Stimulated activated CD4-positive, alpha-beta T cell treated with anti-CD3 and anti-CD28 coated beads, Interleukin-12 subunit alpha, Interleukin-12 subunit beta, amount 100 ng/mL, for 48 hours (primary cell): ENCODE measurements at places on chromosomes 5 and 9.

- no peak for DNase-seq
Observed at GRCh38 chr5:135667673-135668072, 88.9 kb upstream of the CXCL14 start.

DNA sequence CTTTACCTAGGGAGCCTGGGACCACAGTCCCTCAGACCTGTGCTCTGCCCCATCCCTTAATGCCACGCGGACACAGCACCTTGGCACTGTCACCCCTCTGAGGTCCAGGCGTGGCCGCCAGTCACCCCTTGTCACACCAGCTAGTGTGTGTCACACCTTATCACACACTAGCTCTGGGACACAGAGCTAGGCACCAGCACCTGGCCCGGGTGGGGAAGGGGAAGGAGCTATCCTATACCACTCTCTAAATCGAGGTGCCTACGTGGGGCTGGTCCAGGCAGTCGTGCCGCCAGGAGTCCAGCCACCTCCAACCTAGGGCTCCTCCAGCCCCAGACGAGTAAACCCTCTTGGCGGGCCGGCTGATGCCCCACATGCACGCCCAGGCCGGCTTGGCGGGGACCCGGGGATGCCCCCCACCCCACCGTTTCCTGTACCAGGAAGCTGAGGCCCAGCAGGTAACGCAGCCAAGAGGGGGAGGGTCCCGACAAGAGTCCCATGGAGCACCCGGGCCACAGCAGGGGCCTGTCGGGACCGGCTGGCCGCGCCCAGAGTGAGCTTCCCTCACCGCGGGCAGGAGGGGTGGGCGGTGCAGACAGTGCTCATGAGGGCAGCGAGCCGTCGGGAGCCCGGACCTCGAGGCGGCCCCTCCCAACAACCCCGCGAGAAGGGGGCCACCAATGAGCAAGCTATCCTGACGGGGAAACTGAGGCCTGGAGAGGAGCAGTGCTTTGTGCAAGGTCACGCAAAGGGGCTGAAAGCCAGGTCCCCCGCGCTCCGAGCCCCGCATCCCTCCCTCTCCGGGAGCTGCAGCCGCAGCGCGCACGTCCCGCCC lies 550 bp downstream of the CORO2A start:
- DNase-seq = no peak

DNA sequence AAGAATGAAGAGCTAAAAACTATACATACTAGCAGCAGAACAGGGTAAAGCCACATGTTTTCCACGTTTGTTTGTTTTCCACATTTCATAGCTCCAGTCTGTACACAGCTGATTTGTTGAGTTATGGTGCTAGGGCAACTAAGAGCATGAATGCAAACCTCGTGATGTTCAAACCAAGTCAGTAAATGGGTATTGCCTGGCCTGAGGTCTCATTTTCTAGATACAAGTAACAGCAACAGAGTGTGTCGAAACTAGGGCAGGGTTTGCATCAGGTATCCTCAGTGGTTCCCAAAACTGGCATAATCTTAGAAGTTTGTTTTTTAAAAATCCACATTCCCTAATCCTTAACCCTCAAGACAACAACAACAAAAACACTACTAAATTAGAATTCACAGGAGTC lies 89.3 kb downstream of the CEMIP2 start:
- no peak for DNase-seq

- DNase-seq = no peak
Observed at GRCh38 chr5:163385271-163385670, 52.1 kb upstream of the CCNG1 start.

DNA sequence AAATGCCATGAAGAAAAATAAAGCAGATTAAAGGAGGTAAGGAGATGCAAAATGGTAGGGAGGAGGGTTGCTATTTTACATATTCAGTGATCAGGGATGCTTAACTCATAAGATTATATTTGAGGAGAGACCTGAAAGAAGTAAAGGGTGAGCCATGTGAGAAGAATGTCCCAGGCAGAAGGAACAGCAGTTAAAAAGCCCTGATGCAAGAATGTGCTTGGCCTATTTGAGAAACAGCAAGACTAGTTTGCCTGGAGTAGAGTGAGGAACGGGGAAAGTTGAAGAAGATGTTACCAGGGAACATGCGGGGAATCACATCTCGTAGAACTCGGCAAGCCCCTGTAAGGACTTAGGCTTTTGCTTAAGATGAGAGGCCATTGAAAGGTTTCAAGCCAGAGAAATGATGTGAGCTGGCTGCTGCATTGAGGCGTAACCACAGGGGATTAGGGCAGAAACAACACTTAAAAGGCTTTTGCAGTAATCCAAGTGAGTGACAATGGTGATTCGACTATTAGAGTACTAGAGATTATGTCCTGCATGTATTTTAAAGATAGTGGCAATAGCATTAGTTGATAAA lies 198.7 kb downstream of the VPS13A start:
- DNase-seq = no peak

- DNase-seq = no peak
Observed at GRCh38 chr5:131250751-131251475, 12.9 kb upstream of the CDC42SE2 start.

GRCh38 chr9:120920806-120921178 lies 5.8 kb downstream of the TRAF1 start:
- DNase-seq = no peak

GRCh38 chr9:130336885-130337284 lies 71.3 kb downstream of the HMCN2 start:
- no peak for DNase-seq

DNA sequence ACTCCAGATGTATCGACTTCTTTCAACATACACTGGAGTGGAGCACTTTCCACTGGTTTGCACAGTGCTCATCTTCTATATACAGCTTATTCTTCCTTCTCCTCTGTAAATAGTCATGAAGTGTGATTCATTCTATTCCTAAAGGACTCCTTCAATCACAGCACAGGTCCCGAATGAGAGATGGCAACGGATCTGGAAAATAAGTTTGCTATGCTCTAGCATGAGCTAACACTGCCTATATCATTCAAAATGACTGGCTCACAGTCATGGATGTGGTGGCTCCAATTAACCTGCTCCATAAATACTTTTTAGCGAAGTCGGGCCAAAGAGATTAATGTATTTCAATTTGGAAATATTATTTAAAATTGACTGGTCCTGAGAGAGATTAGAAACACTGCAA lies 272.1 kb upstream of the CDH6 start:
- no peak for DNase-seq

GRCh38 chr5:176413255-176413565 lies 3.1 kb downstream of the CLTB start:
- no peak for DNase-seq

- DNase-seq = no peak
Observed at GRCh38 chr5:60794691-60795090, 49.4 kb downstream of the ELOVL7 start.

DNA sequence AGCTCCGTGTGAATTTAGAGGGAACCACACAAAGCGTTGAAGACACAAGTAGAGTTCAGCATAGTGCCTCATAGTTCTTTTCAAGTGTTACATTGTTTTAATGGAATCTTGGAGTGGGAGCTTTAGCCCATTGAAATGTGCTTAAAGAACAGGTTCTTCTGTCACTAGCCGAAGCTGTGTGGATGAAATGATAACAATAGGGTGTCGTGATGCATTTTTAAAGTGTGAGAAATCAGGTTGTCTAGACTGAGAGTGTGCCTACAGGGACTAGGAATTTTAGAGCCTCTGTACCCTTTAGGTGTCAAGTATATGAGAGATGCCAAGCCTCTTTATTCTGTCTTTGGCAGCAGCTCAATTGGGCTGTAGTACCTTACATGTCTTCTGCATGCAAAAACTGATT lies 83.0 kb downstream of the NDUFS4 start:
- DNase-seq = no peak

- no peak for DNase-seq
Observed at GRCh38 chr5:73278693-73279092, 105.7 kb downstream of the TMEM174 start.

DNA sequence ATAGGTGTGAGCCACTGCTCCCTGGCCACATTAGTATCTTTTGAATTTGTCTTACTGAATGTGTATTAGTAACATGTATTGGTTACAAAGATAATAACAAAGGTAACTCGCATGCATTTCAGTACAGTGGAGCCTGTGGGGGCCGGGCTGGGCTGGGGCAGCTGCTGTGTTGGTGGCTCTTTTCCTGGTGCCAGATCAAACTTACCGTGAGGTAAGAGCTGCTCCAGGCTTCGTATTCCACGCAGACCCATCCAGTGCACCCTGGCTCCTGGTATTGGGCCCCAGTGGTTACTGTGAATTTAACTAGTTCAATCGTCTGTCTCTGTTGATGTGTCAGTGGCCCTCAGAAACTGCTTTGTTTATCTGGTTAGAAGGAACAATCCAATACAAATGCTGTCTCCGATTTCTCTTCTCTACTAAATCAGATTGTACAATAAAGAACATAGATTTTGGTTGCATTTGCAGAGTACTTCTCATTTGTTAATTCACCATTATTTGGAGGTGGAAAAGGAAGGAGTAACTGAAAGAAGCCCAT lies 15.6 kb downstream of the PRRC2B start:
- no peak for DNase-seq

DNA sequence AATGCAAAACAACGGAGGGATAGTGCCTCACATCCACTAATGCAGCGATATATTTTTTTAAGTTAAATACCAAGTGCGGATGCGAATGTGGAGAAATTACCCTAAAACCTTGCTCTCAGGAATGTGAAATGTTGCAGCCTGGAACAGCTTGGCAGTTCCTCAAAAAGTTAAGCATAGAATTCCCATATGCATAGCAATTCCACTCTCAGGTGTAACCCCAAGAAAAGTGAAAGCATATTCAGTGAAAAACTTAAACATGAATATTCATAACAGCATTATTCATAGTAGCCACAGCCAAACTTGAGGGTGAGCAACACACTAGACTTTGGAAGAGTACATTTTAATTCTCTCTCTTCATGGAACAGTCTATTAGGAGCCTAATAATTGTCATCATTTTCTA lies 83.2 kb upstream of the ICE1 start:
- no peak for DNase-seq

DNA sequence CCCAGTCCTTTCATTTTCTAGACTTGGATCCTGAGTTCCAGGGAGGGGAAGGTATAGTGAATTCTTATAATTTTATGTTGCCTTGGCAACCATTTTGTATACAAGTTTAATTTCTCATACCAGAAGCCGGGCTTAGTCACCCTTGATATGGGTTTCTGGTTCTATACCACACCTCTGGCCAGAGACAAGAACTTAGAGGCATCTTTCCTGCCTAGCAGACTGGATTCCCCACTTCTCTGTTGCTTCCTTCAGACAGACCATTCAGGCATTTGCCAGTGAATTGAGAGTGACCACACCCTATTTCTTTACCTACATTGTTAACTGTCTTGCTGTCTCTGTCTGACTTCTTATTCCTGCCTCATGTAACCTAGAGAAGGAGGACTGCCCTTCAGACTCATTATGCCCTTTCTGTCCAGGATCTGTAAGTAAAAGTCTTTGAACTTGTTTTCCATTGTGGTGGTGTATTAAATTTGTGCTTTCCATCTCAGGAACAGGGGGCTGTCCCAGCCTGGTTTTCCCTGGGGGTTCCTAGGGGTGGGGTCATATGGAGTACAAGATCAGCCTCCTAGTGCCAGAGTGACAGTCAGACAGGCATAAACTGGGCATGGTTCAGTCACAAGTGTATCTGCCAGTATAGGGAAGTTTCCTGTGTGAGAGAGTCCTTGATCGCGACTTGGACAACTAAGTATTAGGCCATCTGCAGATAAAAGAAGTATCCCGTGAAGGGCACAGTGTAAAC lies 27.4 kb downstream of the TNFSF8 start:
- DNase-seq = no peak

DNA sequence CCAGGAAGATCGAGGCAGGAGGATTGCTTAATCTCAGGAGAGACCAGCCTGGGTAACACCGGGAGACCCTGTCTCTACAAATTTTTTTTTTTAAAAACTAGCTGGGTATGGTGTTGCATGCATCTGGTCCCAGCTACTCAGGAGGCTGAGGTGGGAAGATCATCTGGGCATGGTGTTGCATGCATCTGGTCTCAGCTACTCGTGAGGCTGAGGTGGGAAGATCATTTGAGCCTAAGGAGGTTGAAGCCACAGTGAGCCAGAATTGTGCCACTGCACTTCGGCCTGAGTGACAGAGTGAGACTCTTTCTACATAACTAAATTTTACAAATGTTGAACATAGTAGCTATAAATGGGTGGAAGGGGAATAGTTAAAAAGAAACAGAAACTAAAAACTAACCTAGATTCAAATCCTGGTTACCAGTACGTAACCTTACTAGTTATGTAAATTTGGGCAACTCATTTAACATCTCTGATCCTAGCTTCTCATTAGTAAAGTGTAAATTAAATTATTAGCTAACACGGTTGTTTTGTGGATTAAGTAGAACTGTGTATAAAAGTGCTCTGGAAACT lies 41.7 kb downstream of the TMEM161B start:
- no peak for DNase-seq

DNA sequence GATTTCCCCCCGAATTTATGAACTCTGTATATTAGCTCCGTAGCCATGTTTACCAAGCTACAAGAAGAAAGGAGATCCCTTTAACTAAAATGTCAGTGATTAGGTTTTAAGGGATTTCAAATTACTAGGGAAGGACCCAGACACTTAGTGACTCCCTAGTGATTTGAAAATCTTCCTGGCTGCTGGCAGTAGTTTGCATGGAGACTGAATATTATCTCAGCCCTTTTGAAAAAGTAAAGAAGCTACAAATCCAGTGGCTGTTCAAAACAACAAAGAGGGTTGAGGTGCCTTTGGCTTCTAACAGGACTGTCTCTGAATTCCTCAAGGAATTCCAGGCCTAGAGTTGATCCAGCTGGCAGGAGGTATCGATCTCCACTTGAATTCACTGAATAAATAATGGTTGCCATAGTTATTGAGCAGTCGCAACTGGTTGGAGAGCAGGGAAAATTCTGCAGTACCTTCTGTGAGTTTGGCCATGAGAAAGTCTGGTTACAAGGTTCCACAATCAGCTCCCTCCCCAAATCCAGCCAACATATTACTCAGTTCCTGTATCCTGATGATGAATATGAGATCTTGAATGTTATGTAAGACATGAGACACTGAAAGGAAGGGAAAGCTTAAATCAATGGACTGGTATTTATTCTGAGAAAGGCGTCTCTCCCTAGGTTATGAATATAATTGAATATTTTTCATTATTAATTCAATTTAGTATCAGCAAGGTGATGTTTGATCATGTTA lies 37.7 kb downstream of the NR4A3 start:
- DNase-seq = no peak
